ENCODE measurements at places on chromosomes 1 and 21.

DNA sequence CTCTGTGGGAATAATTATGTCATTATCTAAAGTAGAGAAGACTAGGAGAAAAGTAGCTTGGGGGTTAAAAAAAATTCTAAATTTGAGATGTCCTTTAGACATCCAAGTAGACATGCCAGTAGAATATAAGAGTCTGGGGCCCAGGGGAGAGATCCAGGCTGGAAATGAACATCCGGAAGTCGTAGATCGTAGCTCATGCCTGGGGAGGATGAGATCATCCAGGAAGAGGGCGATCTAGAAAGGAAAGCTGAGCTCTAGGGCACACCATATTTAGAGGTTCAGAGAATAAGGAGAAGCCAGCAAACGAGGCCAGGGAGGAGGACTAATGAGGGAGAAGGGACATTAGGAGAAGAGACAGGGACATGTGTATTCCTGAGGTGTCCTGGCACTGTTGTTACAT lies 12.2 kb downstream of the NGF start:
- no peak for DNase-seq

GRCh38 chr1:81706650-81707435 lies 93.9 kb upstream of the ADGRL2 start:
- DNase-seq: no peak

GRCh38 chr1:60791226-60791625 lies 291.1 kb upstream of the NFIA start:
- DNase-seq: no peak

DNA sequence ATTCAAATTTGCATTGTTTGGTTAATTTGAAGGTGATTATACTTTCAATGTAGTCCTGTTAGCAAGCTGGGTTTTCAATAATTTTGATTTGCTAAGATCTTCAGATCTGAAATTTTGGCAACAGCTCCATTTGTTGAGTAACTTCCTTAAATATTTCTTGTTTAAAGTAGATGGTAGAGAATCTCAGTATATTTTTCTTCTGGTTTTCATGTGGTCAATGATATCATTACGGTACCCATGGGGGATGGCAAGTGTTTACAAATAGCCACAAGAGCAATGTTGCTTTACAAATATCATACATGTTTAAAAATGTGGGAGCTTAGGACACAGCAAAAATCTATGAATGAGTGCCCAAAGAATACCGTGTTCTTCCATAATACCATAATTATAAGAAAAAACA lies 175.9 kb downstream of the IFI44 start:
- DNase-seq: no peak

- no peak for DNase-seq
These were observed 15.0 kb upstream of the SLC2A7 start for GRCh38 chr1:9041116-9041779.

DNA sequence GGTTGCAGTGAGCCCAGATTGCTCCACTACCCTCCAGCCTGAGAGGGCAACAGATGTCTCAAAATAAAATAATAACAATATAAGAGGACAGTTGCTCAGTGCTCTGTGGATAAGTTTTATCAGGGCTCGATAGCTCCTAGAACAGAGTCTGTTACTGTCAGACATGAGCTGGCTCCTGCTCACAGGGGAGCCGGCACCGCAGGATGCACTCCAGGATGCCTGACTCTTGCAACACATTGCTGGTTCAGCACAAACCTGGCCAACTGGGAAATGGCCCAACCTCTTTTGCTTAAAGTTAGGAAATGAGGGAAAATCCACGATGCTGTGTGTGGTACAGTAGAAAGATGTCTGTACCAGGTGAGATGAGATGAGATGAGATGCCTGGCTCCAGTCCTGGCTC lies 5.8 kb upstream of the CTSE start:
- no peak for DNase-seq

DNA sequence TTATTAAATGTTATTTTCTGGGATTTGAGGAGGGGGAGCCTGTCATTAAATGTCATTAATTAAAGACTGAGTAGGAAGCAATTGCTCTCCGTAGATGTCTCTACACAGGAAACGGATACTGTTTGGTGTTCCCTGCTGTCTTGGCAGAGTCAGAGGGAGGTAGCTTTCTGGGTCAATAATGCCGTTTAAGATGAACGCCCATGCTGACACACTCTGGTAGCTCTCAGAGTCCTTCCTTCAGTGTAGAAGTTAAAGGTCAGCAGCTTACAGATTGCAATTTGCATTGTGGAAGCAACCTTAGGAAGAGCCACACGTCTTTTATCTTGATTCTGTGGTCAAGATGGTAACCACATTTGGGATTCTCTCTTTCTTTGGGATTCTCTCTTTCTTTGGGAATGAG lies 257.5 kb downstream of the KIF26B start:
- DNase-seq: no peak

DNA sequence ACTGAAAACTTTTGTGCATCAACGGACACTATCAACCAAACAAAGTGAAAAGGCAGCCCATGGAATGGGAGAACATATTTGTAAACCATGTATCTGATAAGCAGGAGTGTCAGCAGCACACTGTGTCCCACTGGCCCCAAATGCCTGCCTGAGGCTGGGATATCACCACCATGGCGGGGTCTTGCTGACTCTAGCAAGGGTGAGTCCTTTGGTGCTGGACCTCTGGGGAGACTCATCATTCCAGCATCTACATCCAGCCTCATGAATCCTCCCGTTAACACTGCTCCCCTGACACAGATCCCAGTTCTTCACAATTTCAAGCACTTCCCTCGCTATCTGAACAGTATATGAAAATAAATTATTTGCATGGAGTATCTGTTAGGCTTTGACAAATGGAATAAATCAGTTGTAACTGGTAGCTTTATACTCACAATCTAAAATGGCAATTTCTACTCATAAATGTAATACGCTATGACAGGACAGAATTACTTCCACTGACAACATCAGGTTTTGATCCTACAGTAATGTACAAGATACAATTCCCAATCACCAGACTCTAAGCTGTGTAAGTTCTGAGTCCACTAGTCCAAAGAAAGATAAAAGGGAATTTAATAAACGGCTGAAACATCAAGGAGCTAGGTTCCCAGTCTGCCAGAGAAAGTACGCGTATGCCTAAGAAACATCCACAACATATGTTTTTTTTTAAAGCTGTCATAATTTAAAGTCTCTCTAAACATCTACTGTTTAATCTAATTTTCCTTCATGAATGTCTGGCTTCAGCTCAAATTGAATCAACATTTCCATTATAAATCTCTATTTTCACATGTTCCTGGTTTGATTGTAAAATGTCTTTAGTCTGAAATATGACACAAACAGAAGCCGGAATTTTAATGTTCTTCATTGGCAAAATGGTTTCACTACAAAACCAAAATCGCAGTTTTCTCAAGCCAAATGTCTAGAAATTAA lies 95.1 kb downstream of the SIPA1L2 start:
- no peak for DNase-seq

DNA sequence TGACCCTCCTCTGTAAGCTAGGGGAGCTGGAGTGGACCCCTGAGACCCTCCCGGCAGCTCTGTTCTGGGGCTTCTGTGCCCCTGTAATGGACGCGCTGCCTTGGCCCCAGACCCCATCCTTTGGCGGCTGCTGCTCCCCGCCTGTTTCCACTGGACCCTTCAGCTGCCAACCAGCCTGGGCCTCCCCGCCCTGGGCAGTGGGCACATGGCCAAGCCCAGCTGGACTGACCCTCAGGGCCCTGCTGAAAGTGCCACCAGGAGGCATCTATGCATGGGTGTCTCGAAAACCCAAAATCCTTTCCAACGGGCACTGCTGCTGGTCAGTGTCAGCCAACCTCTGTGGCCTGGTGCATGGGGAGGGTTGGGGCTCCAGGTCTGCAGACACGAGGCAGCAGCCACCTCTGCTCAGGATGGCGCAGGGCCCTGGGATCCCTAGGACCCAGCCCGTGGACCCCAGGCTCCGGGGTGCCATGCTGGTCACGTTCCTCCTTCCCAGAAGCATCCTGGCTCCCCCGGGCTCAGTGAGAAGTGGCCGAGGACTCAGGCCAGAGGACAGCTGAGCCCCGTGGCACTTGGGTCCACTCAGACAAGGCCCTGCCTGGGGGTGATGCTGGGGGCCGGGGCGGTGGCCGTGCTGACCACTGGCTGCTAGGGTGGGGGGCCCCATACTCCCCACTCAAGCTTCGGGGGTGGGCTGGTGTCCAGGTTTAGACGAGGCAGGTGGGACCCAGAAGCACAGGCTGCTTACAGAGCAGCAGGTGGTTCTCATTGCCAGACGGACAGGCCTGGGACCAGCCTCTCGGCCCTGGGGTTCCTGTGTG lies 46.9 kb downstream of the SLX9 start:
- DNase-seq: no peak

- DNase-seq: no peak
These were observed 445.0 kb upstream of the DAB1 start for GRCh38 chr1:57868908-57869307.

DNA sequence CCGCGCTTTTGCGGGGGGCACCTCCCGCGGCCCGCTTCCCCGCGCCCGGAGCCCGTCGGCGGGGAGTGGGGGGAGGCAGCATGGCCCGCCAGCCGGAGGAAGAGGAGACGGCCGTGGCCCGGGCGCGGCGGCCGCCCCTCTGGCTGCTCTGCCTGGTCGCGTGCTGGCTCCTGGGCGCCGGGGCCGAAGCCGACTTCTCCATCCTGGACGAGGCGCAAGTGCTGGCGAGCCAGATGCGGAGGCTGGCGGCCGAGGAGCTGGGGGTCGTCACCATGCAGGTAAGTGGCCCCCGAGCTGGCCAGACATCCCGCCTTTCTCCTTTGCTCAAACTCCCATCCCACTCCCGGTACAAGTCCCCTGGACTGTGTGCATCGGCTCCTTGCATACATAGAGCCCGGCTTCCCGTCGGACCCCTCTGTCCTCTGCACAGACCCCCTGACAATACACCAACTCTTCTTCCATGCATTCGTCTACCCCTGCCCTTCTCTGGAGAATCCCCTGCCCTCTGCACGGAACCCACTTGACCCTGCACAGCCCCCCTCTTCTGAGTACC lies 812 bp downstream of the CACHD1 start:
- DNase-seq: no peak

DNA sequence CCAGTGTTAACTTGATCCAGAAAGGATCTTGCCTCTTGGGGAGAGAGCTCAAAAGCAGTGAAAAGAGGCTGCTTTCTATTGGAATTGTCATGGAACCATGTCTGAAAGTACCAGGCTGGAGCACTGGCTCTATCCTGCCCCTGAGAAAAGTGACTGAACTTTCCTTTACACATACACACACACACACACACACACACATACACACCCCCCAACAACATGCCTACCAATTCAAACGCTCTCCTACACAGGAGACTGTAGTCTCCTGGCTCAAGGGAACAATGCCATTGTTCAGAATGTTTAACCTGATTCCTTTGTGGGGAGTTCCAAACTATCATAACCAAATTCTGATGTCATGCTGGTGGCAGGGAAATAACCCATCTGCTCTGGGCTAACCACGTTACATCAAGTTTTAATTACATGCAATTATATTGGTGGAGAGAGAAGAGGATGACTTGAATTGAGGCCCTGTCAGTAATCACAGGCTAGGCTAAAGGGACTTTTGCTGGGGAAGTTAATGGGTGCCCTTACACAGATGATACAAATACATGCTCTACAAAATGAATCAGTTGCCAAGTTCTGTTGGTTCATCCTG lies 52.3 kb upstream of the DUSP10 start:
- DNase-seq: no peak

- DNase-seq: no peak
These were observed 8.5 kb upstream of the MATN1 start for GRCh38 chr1:30731806-30732276.

DNA sequence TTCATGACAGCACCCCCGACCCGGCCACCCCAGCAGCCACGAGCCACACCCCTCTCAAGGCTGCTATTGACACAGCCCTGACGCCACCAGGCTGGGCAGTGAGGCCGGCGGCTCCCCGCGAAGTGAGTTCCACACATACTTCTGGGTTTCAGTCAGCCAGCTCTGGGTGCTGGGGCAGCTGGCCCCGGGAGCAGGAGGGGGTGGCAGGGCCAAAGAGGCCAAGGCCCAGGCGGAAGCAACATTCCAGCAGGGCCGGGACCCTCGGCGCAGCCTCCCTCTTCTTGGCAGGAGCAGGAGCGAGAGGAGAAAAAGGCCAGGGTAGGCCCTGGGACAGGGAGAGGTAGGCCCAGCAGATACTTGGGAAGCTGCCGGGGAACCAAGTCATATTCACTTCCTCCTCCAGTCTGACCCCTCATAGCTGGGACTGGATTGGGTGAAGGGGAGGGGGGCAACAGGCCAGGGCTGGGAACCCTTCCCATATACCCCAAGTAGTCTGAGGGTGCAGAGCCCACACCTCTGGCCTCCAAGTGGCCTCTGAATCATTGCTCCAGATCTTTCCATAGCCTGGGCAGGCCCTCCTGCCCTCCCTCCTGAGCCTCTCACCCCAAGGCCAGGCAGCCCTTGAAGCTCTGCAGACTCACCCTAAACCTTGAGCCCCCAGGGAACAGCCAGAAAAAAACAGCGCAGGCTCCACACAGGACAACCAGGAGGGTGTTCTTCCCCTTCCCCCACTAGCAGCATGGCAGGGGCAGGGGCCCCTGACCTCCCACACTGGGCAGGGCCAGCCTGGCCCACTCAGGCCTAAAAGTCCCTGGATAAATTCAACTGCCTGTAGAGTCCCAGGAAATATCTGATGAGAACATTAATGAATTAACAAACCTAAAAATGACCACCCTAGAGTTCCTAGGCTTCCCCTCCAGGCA lies 5.7 kb downstream of the HSPG2 start:
- no peak for DNase-seq

GRCh38 chr1:68142461-68142860 lies 89.9 kb downstream of the WLS start:
- DNase-seq: no peak

DNA sequence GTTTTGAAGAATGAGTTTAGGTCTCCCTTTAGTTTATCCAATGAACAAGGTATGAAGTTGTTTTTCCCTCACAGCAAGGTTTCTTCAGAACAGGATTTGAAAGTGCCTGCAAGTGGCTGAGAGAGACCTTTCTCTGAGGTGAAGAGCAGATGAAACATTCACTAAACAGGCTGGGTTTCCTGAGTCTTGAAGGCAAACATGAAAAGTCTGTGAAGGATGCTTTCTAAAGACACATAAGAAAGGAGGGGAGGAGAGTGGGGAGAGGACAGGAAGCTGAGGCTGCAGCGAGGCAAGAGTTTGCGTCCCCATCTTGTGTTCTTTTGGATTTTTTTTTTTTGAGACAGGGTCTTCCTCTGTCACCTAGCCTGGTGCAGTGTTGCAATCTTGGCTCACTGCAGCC lies 95.7 kb upstream of the SIM2 start:
- DNase-seq: no peak

GRCh38 chr1:84103197-84103992 lies 40.7 kb upstream of the PRKACB start:
- DNase-seq: peak; percentile 53

- peak; percentile 10 for DNase-seq
These were observed 7.1 kb downstream of the NBL1 start for GRCh38 chr1:19651141-19651737.

All from C1 segment of cervical spinal cord (tissue), 14 donors.